ENCODE measurements at places on chromosomes 5 and 9. TPM values are rescaled to one million over a fixed set of nuclear protein-coding genes. Genes with fewer than 3 reads are reported as not detected.

GRCh38 chr9:91426123-91426745 is 2.6 kb upstream of the NFIL3 start:
- peak; percentile 39 for DNase-seq

The PURA gene
- 2.4 TPM for polyA plus RNA-seq

DNA sequence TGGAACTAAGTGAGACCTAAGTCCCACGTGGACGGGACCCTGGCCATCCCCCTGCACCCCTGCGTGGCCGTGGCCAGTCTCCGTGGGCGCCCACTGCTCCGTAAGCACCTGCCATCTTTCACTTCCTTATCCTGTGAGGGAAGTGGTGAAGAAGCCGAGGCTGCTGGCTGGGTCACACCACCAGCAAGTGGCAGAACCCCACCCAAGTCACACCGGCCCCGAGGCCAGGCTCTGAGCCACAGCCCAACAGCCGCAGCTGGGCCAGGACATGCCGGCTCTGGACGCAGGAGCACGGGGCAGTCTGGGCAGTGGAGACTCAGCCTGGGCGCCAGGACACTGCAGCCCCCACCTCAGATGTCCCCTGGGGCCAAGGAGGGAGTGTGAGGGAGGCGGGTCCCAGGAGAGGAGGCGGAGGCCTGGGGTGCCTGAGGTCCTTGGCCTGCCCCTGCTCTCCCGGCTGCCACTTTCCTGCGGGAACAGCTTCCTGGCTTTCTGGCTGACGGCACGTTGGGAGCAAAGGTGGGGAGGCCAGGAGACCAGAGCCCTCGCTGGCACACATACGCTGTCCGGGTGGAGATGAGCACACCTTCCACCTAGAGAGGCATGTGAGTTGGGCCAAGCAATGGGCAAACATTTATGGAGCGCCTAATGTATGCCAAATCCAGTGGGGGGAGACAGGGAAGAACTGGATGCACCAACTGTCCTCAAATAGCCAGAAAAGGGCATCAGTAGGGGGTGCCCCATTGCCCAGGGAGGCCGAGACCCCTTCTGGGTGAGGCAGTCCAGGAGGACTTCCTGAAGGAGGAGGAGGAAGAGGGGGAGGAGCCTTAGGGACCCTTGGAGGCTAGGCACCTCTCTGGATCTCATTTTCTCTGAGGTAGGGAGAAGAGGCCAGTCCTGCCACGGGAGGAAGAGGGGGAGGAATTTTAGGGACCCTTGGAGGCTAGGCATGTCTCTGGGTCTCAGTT is 43.9 kb upstream of the EGFL7 start:
- DNase-seq, result peak; percentile 78

The SLC12A2 gene
- 11.6 TPM for polyA plus RNA-seq

DNA sequence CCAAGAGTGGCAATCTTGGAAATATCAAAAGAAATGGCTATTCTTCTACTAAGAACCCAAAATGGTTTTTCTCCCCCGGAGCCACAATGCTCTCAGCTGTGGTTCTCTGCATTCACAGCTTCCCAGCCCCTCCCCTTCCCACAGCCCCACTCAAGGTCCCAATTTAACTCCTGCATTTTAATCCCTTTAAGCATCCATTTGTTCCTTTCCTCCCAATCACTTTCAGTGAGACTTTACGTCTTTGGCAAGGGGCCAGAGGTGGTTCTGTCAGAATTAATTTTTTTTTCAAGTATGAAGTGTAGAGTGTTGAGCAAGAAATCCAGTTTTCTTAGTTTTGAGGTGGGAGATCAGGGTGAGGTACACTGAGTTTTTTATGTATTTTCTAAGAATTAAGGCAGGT is 256.9 kb downstream of the GLIS3 start:
- DNase-seq, result no peak

DNA sequence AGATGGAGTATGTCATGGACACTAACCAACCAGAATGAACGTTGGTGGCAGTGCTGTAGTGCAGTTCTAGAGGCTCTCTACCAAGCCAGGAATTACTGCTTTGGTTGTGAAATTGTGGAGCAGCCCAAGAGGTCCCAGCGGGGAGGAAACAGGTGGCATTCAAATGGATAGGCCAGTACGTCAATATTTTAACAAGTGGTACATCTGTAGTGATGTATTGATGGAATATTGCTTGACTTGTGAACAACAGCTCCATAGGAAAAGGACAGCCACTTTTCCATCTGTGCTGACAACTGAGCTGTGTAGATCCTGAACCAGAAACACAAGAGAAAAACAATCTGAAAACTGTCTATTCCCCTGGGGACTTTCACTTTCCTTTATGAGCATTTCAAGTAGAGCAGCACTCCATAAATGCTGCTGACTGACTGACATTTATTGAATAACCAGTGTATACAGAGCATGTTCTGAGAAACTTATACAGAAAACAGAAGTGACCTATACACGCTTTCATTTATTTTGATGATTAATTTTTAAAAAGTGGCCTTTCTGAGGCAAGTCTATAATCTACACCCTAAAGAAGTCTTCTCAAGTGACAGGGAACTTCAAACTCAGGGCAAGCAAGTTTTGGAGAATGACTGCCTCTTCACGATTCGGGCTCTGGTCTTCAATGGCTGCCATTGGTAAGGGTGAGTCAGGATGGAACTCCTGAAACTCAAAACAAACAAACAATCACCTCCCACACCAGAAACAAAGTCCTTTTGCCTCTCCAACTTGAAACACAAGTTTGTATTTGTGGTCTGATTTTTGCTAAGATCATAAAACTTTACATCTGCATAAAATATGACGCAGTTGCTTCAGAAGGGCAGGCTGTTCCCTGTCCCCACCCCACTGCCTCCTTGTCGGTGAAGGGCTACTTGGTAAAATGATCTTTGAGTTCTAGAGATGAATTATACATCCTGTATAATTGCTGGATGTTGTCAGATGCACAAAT is 362.4 kb downstream of the NDUFS4 start:
- no peak for DNase-seq

The PRRC1 gene
- 27.4 TPM for polyA plus RNA-seq

- no peak for DNase-seq
Observed at GRCh38 chr5:6829150-6829784, 116.0 kb downstream of the TENT4A start.

DNA sequence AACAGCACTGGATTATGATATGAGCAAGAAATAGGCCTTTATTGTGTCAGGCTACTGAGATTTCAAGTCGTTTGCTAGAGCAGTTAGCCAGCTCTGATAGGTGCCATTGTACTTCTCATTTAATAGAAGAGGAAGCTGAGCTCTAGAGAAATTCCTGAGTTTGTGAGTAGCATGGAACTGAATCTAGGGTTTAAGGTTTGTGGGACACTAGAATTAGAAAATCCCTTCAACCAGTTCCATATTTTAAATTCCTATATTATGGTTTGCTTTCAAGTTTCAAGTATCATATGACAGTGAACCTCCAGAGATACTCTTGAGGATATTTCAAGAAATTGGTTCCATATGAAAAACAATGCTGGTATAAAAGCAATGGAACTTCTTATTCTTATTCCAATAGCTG is 87.6 kb downstream of the ANKRD55 start:
- DNase-seq, result no peak

- no peak for DNase-seq
Observed at GRCh38 chr5:164145458-164145857, 640.0 kb downstream of the MAT2B start.

The THBS4 gene
- polyA plus RNA-seq, result 0.17 TPM

The IL13 gene
- not detected for polyA plus RNA-seq

- no peak for DNase-seq
Observed at GRCh38 chr5:133297293-133297692, 245.5 kb downstream of the HSPA4 start.

DNA sequence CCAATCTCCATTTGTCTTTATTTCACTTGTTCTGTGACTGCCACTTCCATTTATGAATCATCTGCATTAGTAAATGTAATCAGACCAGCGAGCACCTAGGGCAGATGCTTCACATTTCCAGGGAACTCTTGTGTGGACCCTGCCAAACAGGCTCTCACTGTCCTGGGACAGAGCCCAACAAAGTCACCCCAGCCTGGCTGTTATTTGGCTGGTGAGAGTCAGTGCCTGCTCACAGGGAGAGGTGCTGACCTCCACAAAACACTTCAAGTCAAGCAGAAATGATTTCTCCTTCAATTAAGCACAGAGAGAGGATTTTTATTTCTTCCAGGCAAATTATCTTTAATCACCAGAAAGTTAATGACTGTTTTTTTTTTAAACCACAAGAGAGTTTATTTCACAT is 568.0 kb downstream of the MTRR start:
- no peak for DNase-seq

DNA sequence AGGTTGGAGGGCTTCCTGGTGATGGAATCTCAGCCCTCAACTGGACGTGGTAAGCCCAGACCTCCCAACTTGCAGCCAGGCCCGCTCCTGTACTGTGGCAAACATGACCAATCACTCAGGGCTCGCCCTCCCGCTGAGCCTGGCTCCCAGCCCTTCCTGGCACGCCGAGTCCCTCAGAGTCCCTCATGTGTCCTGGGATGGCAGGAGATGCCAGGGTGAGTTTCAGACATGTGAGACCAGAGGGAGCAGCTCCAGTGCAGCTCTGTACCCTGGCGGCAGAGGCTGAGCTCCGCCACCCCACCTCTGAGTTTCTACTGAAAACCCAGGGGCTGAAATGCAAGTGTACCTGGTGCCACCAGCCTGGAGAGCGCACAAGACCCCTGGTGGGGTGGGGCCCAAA is 42.0 kb upstream of the RXRA start:
- no peak for DNase-seq

The MYMK gene
- not detected for polyA plus RNA-seq

The C1QTNF2 gene
- polyA plus RNA-seq, result not detected

The PCDHA9 gene
- polyA plus RNA-seq, result not detected

- DNase-seq, result no peak
Observed at GRCh38 chr5:163586531-163586956, 81.1 kb downstream of the MAT2B start.

DNA sequence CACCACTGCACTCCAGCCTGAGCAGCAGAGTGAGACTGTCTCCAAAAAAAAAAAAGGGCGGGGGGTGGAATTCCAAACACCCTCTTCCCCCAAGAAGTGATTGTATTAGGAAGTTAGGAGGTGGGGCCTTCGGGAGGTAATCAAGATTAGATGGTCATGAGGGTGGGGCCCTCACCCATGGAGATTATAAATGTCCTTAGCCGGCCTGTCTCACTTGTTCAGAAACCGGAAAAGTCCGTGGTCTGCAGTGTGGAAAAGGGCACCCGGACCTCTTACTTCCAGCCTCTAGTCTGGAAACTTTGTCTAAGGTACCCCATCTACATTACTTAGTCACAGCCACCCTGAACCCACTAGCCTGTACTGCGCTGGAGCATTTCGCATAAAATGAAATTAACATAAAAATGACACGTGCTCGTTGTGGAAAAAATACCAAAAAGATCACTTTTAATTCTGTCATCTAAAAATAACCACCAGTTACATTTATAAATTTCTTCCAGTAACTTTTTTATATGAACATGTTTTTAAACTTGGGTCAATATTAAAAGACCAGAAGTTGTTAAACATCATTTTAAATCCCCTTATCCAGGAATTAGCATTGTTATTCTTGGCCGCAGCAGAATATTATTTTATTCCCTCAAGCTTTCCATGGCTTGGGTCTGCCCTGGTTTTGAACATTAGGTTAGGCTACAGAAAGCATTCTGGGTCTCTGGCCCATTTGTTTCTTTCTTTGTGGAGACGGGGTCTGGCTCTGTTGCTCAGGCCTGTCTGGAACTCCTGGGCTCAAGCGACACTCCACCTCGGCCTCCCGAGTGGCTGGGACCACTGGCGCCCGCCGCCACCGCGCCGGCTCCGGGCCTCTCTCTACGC is 1.2 kb upstream of the CKS2 start:
- no peak for DNase-seq

The GEMIN5 gene
- polyA plus RNA-seq, result 6.8 TPM

DNA sequence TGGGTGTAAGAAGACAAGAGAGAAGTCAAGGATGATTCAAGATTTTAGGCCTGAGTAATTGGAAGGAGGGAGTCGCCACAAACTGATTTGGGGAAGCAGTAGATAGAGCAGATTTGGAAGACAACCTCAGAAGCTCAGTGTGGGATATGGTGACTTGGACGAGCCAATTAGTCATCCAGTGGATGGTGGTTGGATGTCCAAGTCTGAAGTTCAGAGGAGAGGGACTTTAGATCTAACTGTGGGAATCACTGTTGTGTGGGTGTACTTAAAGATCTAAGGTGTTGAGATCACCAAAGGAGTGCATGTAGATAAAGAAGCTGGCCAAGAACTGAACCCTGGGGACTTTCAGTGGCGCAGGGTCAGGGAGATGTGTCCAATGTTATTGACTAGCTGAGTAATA is 2.2 kb downstream of the IDNK start:
- no peak for DNase-seq

The GFI1B gene
- 0.38 TPM for polyA plus RNA-seq

The HACD4 gene
- polyA plus RNA-seq, result 7.2 TPM

GRCh38 chr9:138047469-138048040 is 170.0 kb downstream of the CACNA1B start:
- no peak for DNase-seq

DNA sequence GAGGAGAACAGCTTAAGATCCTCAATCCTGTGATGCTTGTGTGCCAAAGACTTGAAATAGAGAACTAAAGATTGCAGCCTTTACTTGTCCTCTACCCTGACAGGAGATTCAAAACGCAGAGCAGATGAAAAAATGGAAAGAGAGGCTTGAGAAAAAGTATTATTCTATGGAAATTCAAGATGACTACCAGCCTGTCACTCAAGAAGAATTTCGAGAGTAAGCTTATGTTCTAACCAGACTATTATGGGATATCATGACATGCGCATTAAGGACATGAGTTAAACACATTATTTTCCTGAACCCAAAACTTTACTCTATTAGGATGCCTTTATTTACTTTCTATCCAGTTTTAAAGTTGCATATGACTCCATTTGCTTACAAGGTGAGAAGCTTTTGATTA is 46.4 kb downstream of the PKD2L2 start:
- no peak for DNase-seq

The FOXD4L3 gene
- not detected for polyA plus RNA-seq

- no peak for DNase-seq
Observed at GRCh38 chr9:95023217-95024003, 294.1 kb downstream of the FANCC start.

DNA sequence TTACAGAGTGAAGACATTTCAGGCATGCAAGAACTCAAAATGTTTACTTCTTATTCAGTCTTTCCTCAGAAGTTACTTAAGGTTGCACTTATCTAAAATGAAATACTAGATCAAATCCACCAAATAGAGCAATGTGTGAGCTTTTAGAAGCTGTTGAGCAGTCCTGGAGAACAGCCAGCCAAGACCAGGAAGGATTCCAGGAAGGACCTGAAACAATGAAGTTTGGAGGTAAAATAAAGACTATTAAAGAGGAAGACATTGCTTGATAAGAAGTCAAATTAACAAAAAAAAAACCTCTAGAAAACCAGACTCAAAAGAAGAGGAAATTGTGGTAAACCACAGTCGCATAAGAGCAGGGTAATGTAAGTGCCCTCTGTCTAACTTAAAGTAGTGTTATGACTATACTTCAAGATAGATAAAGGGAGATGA is 156.2 kb upstream of the S1PR3 start:
- DNase-seq, result peak; percentile 66

The KCTD16 gene
- not detected for polyA plus RNA-seq

The ADRA1B gene
- polyA plus RNA-seq, result not detected

GRCh38 chr9:121219530-121219929 is 17.9 kb upstream of the RAB14 start:
- DNase-seq, result no peak

Measured in naive B cell (primary cell).